ENCODE measurements at places on chromosomes 11 and 22. TPM values are rescaled to one million over a fixed set of nuclear protein-coding genes. Genes with fewer than 3 reads are reported as not detected.

The C11orf52 gene
- total RNA-seq = 7.0 TPM

The UBASH3B gene
- total RNA-seq = 8.5 TPM

The MS4A13 gene
- not detected for total RNA-seq

The MYEOV gene
- total RNA-seq = not detected

The SEZ6L gene
- total RNA-seq = not detected

The SLC43A1 gene
- 4.1 TPM for total RNA-seq

The TSSK2 gene
- total RNA-seq = not detected

The LRP4 gene
- 32.3 TPM for total RNA-seq

The IFITM5 gene
- total RNA-seq = not detected

The TRIM29 gene
- total RNA-seq = not detected

The TTC9C gene
- 19.6 TPM for total RNA-seq

The DGCR6 gene
- 30.6 TPM for total RNA-seq

The MRPL21 gene
- 74.1 TPM for total RNA-seq

The KCNA4 gene
- total RNA-seq = not detected

The MN1 gene
- 7.3 TPM for total RNA-seq

The CAVIN3 gene
- total RNA-seq = 25.5 TPM

The SLC22A12 gene
- total RNA-seq = not detected

The GAL3ST1 gene
- total RNA-seq = 1.2 TPM

The UNC93B1 gene
- total RNA-seq = 3.8 TPM

The SPON1 gene
- total RNA-seq = 1.2 TPM

The FAM180B gene
- total RNA-seq = not detected

The PLA2G3 gene
- not detected for total RNA-seq

The CD3D gene
- 0.50 TPM for total RNA-seq

The BTG4 gene
- not detected for total RNA-seq

The SLC22A8 gene
- total RNA-seq = not detected

The FRMD8 gene
- 7.4 TPM for total RNA-seq

The GALNT18 gene
- 9.6 TPM for total RNA-seq

The FOLR3 gene
- not detected for total RNA-seq

The HEPN1 gene
- total RNA-seq = not detected

The OR4C11 gene
- not detected for total RNA-seq

The RTN3 gene
- 74.3 TPM for total RNA-seq

The CADM1 gene
- total RNA-seq = 12.4 TPM

The UBQLNL gene
- not detected for total RNA-seq

The BDNF gene
- total RNA-seq = 0.08 TPM

The RELA gene
- total RNA-seq = 60.3 TPM

The TCN2 gene
- 8.4 TPM for total RNA-seq

The OR56A5 gene
- total RNA-seq = not detected

The OR10A4 gene
- not detected for total RNA-seq

The MIOX gene
- not detected for total RNA-seq

The DDI1 gene
- total RNA-seq = not detected
